ENCODE measurements at places on chromosomes 4 and X.

- no peak for DNase-seq
Measured at GRCh38 chr4:90137555-90137954, 10.4 kb downstream of the CCSER1 start.

DNA sequence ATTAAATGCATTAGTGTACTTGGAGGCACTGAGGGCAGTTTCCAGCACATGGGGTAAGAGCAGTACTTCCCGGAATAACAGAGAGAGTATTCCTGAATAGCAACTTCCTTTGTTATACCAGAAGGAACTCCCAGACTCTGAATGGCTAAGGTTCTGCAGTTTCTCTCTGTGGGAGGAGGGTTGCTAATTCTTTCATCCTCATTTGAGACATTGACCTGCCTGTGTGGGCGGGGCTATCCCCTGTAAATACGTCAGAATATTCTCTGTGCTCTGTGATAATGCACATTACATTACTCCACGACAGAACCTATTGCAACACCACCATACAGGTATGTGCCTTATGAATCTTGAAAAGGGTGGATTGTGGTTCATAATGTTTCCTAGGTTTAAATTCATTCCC is 52.7 kb downstream of the SPINK2 start:
- no peak for DNase-seq

- no peak for DNase-seq
Measured at GRCh38 chrX:150767045-150767395, 73.8 kb downstream of the MTMR1 start.

DNA sequence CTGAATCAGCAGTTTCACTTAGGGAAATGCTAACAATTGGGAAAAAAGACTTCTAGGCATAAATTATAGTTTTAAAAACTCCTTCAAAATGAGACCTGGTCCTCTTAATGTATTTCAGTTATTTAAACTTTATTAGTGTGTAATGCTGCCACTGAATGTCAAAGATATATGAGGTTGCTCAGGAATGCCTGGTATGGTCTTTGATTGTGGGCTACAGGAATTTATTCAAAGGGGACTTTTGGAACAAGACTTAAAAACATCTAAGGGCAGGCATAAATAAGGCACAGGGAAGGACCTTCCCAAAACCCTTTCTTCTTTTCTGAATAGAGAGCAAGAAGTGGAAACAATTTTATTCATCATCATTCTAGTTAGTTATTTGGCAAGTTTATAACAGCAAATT is 439.1 kb downstream of the TLL1 start:
- no peak for DNase-seq

DNA sequence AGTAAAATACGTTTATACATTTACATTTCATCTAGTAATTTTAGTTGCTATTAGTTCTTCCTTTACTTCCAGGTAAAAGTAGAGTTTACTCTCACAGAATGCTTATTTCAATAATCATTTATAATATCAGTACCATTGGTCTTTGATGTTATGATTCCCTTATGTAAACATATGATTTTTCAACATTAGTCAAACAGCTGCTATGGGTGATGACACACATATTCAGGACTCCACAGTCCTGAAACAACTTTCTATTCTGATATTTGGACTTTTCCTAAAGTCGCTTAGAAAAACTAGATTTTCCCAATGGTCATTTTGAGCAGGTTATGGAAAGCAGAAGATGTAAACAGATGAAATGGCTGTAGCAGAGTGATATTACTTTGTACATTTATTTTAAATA is 369.8 kb downstream of the UNC5C start:
- no peak for DNase-seq
